DMS 273 treated with DMSO at 0.1 percent for 48 hours (cell line): ENCODE measurements at places on chromosomes 13 and 19.

- DNase-seq, result no peak
Observed at GRCh38 chr13:99066219-99066618, 88.4 kb upstream of the DOCK9 start.

DNA sequence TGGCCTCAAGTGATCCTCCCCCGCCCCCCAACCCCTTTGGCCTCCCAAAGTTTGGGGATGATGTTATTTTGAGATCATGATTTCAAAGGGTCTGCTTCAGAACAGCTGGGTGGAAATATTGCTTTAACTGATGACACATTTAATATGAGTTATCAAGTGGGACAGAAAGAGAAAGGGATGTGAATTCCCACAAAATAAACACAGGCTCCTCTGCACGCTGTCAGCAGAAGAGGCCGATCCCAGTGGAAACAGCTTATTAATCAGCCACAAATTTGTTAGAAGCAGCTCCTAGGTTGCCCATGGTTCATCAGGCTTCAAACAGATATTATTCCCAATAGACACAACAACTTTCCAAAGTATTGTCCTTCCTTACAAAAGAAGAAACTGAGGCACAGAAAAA is 4.7 kb downstream of the DCLK1 start:
- DNase-seq, result no peak

- DNase-seq, result no peak
Observed at GRCh38 chr13:46603165-46603603, 50.2 kb downstream of the LRCH1 start.

DNA sequence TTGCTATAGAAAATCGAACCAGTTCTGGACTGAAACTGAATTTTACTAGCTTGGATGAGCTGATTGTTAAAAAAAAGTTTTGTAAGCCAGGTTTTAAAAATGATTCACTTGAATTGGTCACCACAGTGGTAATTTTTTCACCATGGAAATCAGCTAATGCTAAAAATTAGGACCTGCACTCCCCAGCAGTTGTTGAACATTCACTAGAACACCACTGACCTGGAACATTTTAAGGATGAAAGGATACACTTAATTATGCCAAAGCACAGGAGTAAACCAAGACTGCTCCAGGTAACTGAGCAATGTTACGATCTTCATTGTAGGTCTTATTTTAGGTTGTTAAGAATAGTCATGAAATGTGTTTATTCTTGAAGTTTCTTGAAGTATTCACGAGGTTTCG is 1342.6 kb upstream of the SPRY2 start:
- no peak for DNase-seq

DNA sequence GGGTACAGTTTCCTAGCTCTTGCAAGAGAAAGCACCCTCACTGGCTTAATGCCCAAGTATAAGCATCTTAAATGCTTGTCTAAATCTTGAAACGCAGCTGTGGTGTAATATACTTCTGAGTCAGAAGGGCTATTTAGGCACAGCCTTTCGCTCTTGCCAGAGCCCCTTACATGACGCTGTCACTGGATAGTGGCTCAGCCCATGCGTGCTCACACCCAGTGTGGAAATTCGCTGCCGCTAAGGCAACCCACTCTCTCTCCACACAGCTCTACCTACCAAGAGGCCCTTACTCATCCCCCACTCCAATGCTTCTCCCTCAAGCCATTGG is 24.0 kb downstream of the UQCRFS1 start:
- DNase-seq, result no peak

GRCh38 chr13:44961997-44962396 is 27.3 kb downstream of the NUFIP1 start:
- DNase-seq, result no peak
